ENCODE measurements at places on chromosomes 3 and 15. TPM values are rescaled to one million over a fixed set of nuclear protein-coding genes. Genes with fewer than 3 reads are reported as not detected.

- no peak overlapping the region for H3K27ac ChIP-seq
- H3K36me3 ChIP-seq = no peaks in the 10 kb centered on the region
- DNase-seq = no peak
Measured at GRCh38 chr3:21729331-21729730, 21.7 kb downstream of the ZNF385D start.

DNA sequence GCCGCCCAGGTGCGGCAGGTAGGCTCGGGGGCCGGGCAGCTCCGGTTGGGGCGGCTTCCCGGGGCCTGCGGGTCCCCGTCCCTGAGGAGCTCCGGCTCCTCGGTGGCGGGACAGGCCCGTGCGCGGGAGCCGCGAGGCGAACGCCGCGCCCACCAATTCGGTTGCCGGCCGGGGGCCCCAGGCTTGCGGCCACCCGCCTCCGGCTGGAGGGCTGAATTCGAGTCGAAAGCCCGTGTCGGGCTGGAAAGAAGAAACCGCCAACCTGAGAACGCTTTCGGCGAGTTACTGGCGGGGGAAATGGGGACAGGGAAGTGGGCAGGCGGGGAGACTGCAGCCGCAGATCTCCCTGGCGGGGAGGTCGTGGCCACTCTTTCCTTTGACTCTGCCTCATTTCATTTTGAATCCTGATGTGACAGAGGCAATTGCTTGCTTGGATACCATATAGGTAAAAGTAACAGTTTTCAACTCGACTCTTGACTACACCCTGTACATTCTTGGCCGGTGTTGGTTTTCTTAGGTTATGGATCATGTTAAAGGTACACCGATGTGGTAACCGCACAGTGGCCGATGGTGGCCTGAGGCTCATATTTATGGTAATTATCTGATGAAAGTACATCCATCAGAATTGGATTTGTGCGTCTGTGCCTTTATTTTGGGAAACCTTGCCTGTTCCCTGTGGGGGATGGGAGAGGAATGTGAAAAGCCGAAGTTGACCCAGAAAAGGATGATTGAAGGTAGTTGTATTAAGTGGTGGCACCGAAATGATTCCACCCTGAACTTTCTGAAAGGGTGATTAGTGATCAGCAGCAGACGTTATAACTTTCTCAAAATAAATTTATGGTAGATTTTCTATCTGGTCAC, 1.7 kb downstream of the B3GNT5 start:
- H3K4me3 ChIP-seq = peak overlapping the region; percentile 79
- no peaks in the 10 kb centered on the region for H3K27me3 ChIP-seq
- DNase-seq = peak; percentile 80
- no peaks in the 10 kb centered on the region for H3K4me1 ChIP-seq
- peaks cover 34% of the 10 kb centered on the region for H3K36me3 ChIP-seq

- no peak for DNase-seq
- no peak overlapping the region for H3K4me3 ChIP-seq
- no peak overlapping the region for H3K27ac ChIP-seq
Measured at GRCh38 chr3:100438623-100438974, 37.3 kb downstream of the LNP1 start.

Gene RPS27L
- 68.8 TPM for total RNA-seq

- no peak overlapping the region for H3K4me3 ChIP-seq
- H3K4me1 ChIP-seq = no peaks in the 10 kb centered on the region
- H3K27ac ChIP-seq = no peak overlapping the region
- no peaks in the 10 kb centered on the region for H3K36me3 ChIP-seq
- no peaks in the 10 kb centered on the region for H3K27me3 ChIP-seq
Measured at GRCh38 chr15:77173487-77173886, 102.6 kb upstream of the TSPAN3 start.

DNA sequence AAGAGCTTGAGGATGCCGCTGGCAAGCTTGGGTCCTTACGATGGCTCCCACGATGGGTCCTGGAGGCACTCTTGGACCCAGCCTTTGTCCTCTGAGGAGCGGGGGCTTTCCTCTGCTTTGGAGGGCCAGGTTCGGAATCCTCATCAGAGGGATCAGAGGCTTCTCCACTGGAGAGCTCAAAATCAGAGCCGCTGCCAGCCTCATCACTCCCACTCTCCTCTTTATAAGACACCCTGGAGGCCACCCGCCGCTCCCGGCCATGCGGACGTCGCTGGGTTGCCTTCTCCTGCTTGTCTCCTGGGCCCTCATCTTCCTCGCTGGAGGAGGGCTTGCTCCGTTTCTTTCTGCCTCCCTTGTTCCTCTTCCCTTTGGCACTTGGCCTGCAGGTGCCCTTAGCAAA, 20.0 kb downstream of the XPC start:
- no peaks in the 10 kb centered on the region for H3K27me3 ChIP-seq
- H3K4me1 ChIP-seq = no peaks in the 10 kb centered on the region

Gene GOLGA6L24
- not detected for total RNA-seq

Gene CATSPER2
- total RNA-seq = 1.2 TPM

DNA sequence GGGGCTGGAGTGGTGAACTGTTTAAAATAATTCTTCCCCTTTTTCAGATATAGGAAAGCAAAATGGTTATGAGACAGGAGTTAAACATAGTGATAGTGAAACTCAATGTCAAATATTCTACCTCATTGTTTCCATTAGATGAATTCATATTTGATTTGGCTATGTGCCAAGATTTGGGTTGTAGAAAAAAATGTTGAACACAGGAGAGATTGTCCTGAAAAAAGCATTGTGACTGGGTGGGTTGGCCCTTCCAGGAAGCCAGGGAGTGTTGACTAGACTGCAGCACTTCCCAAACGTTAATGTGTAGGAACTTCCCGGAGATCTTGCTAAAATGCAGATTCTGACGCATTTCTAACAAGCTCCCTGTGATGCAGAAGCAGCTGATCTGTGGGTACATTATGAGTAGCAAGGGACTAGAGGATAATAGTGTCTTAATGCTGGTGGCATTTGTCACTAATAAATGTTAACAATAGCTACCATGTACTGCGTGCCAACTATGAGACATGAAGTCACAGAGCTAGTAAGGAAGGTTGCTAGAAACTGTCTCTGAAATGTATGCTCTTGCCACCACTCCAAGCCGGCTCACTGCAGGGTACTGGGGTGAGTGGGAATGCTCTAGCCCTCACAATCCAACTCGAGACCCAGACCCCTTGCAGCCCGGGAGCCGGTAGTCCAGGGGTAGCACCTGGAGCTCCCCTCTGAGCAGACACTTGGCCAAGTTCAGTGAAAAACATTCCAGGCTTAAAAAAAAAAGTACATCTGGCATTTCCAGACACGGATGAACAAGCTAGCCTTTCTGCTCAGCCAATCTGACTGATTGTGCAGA, 120.6 kb downstream of the CD47 start:
- DNase-seq = no peak
- no peaks in the 10 kb centered on the region for H3K36me3 ChIP-seq
- H3K4me3 ChIP-seq = no peak overlapping the region
- H3K4me1 ChIP-seq = no peaks in the 10 kb centered on the region

DNA sequence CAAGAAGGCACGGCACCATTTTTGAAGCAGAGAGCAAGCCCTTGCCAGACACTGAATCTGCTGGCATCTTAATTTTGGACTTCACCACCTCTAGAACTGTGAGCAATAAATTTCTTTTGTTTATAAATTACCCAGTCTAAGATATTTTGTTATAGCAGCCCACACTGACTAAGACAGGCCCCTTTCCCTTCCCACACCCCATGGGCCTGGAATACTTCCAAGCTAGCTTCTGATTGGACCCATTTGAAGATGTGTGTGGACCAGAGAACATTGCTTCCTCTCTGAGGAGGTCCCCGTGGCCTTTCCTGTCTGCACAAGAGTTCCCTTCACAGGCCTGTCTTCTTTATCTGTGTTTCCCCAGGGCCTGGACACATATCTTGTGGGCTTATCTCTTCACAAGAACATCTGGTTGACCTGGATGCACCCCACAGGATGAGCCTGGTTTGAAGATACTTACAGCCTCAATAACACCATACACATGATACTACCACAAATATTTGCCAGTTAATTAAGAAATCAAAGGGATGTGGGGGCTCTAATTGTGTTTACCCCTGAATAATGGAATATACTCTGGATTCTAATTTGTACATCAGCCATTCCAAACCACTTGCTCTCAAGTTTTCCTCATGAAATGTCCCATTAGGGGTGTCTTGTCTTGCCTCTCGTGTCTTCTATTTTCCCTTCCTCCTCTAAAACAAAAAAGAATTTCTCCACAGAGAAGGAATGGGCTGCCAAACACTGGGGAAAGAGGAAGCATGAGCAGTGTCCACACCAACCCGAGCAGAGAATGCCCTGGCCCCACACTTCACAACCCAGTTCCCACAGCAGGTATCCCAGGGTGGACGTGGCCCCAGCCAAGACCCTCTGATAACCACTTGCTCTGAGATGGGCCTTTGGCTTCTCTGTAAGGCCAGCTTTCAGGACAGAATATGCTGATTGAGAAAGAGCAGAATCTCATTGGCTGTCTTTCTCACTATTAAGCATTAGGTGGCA, 42.5 kb downstream of the GLB1 start:
- no peak overlapping the region for H3K27ac ChIP-seq
- H3K27me3 ChIP-seq = no peaks in the 10 kb centered on the region
- DNase-seq = no peak
- H3K4me3 ChIP-seq = no peak overlapping the region
- H3K4me1 ChIP-seq = no peaks in the 10 kb centered on the region

GRCh38 chr3:102193255-102193654, 241.6 kb upstream of the ZPLD1 start:
- no peaks in the 10 kb centered on the region for H3K4me1 ChIP-seq
- no peak for DNase-seq
- H3K4me3 ChIP-seq = no peak overlapping the region
- no peak overlapping the region for H3K27ac ChIP-seq
- no peaks in the 10 kb centered on the region for H3K36me3 ChIP-seq
- no peaks in the 10 kb centered on the region for H3K27me3 ChIP-seq

Gene SHC4
- 0.58 TPM for total RNA-seq

DNA sequence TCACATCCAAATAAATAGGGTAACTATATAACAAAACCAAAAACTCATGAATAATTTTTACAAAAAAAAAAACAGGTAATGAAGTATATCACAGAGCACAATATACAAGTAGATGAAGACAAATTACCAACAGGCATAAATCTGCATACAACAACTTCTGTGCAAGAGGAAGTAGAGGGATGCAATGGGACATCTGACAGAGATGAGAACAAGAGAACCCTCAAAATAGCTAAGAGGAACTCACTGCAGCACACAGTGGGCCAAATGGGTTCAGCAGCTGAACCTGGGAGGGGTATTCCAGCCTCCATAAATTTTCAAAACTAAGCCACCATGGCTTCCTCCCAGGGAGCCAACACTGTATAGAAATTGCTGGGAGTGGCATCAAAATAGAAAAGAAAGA, 9.6 kb upstream of the BTLA start:
- no peaks in the 10 kb centered on the region for H3K4me1 ChIP-seq
- no peaks in the 10 kb centered on the region for H3K27me3 ChIP-seq
- no peak overlapping the region for H3K4me3 ChIP-seq

GRCh38 chr15:36756707-36757106, 177.3 kb downstream of the CDIN1 start:
- H3K4me1 ChIP-seq = no peaks in the 10 kb centered on the region
- DNase-seq = no peak
- no peaks in the 10 kb centered on the region for H3K36me3 ChIP-seq
- no peaks in the 10 kb centered on the region for H3K27me3 ChIP-seq
- no peak overlapping the region for H3K4me3 ChIP-seq
- H3K27ac ChIP-seq = peak overlapping the region; percentile 47

DNA sequence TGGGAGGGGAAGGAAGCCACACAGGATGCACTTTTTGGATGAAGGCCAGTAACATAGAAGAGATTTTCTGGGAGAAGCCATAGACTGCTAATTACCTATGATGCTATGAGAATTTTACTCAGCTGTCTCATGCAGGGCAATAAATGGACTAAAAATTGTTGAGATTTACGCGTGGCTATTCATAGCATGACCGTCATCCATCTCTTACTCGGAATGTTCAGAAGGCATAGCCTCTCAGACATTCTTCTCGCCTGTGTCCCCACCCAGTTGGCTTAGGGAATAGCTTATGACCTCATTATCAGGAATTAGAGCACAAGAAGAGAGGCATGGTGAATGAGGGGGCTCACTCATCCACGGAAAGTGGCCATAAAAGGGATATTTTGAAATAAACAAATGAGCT, 107.9 kb upstream of the ATP10A start:
- no peak for DNase-seq
- no peaks in the 10 kb centered on the region for H3K27me3 ChIP-seq
- H3K27ac ChIP-seq = no peak overlapping the region
- no peaks in the 10 kb centered on the region for H3K4me1 ChIP-seq

Gene CCR1
- not detected for total RNA-seq

- no peaks in the 10 kb centered on the region for H3K27me3 ChIP-seq
- no peaks in the 10 kb centered on the region for H3K36me3 ChIP-seq
- no peak for DNase-seq
- H3K27ac ChIP-seq = no peak overlapping the region
Measured at GRCh38 chr3:72664184-72664975, 183.9 kb downstream of the SHQ1 start.

- no peak for DNase-seq
- H3K27me3 ChIP-seq = peaks cover 28% of the 10 kb centered on the region
- peaks cover 7% of the 10 kb centered on the region for H3K4me1 ChIP-seq
- H3K4me3 ChIP-seq = no peak overlapping the region
- H3K27ac ChIP-seq = no peak overlapping the region
Measured at GRCh38 chr3:187798531-187799530, 53.6 kb upstream of the BCL6 start.

DNA sequence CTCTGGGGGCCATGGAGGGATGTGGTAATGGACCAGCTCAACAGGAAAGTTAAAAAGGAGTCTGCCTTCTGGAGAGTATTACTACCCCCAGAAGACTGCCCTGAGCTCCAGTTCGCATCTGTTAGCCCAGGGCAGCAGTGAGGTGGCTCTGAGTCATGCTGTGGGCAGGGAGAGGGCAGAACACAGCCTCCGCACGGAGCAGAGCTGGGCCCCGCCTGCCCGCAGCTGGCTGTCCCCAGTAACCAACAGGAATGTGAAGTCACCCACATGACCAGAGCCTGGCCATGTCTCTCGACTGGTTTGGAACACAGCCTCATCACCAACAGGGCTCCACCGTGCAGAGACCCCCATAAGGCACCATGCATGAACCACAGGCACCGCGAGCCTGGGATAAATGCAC, 62.1 kb downstream of the CYFIP1 start:
- H3K4me1 ChIP-seq = no peaks in the 10 kb centered on the region
- H3K36me3 ChIP-seq = peaks cover 55% of the 10 kb centered on the region
- no peak overlapping the region for H3K4me3 ChIP-seq
- no peak for DNase-seq
- H3K27ac ChIP-seq = no peak overlapping the region
